ENCODE measurements at places on chromosomes 1 and 21. TPM values are rescaled to one million over a fixed set of nuclear protein-coding genes. Genes with fewer than 3 reads are reported as not detected.

The TNFRSF1B gene
- polyA plus RNA-seq = 117 TPM

The SLAMF9 gene
- polyA plus RNA-seq = not detected

The C1orf21 gene
- polyA plus RNA-seq = 1.7 TPM

The CRP gene
- polyA plus RNA-seq = not detected

The PTPN7 gene
- 18.7 TPM for polyA plus RNA-seq

The STUM gene
- polyA plus RNA-seq = not detected

The CYB5RL gene
- polyA plus RNA-seq = 4.1 TPM

The CYP4A11 gene
- not detected for polyA plus RNA-seq

The TCP10L gene
- 0.28 TPM for polyA plus RNA-seq

The OR2L8 gene
- not detected for polyA plus RNA-seq

The FAAH gene
- polyA plus RNA-seq = 1.2 TPM

The A3GALT2 gene
- polyA plus RNA-seq = not detected

The C1orf105 gene
- not detected for polyA plus RNA-seq

The LCE1B gene
- not detected for polyA plus RNA-seq

The PCNX2 gene
- polyA plus RNA-seq = 6.5 TPM

The TMEM61 gene
- polyA plus RNA-seq = not detected

The SLC35D1 gene
- polyA plus RNA-seq = 3.2 TPM

Data from IgD-negative memory B cell (primary cell).